ENCODE measurements at places on chromosomes 3 and 15. TPM values are rescaled to one million over a fixed set of nuclear protein-coding genes. Genes with fewer than 3 reads are reported as not detected.

DNA sequence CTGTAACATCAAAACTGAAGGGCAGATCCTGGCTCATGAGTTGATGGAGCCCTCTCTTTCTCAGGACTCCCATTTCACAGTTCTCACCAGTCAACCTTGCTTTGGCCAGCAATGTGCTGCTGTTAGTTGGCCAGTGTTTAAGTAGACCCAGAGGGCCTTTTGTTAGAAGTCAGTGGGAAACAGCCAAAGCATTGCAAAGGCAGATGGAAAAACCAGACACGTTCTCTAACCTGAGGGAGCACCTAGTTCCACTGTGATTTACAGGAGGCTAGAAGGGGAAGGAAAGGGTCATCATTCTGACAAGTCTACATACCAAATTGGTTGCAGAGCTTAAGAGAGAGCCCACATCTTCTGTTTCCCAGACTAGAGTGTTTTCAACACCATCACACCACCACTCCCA, 196.4 kb downstream of the OPA1 start:
- H3K4me3 ChIP-seq = no peak overlapping the region
- H3K27me3 ChIP-seq = peaks cover 43% of the 10 kb centered on the region
- H3K4me1 ChIP-seq = no peaks in the 10 kb centered on the region
- no peaks in the 10 kb centered on the region for H3K36me3 ChIP-seq
- H3K27ac ChIP-seq = no peak overlapping the region

DNA sequence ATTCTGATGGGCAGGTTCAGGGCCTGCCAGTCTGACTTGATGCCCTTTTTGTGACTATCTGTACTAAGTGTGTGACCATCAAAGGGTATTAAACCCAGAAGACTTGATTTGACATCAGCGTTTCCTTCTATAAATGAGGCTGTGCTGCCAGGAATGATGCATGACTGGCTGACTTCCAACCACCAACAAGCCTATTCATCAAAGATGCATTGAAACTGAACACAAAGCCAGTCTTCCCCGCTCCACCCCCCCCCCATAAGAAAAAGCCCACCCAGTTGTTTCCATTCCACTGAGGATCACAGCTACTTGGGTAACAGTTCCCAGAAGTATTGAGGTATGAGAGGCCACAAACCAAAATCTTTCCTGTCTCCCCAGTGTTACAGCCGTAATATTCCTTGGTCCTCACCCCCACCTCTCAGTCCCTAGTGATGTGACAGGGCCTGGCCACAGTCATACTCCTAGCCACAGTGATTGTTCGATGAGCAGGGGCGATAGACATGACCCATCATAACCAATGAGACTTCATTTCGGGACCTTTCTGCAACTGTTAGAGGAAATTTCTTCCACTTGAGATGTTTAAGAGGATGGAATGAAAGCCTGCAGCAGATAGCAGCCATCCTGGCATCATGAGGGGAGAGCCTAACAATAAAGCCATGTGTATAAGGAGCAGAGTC, 22.6 kb downstream of the SH3BP5 start:
- H3K4me1 ChIP-seq = peaks cover 67% of the 10 kb centered on the region
- peak; percentile 69 for DNase-seq
- no peaks in the 10 kb centered on the region for H3K27me3 ChIP-seq
- H3K27ac ChIP-seq = peak overlapping the region; percentile 92
- peak overlapping the region; percentile 54 for H3K4me3 ChIP-seq

GRCh38 chr3:8727605-8728512, 5.7 kb upstream of the CAV3 start:
- no peak for DNase-seq
- H3K27ac ChIP-seq = no peak overlapping the region
- H3K27me3 ChIP-seq = peaks cover 2% of the 10 kb centered on the region
- no peaks in the 10 kb centered on the region for H3K4me1 ChIP-seq

DNA sequence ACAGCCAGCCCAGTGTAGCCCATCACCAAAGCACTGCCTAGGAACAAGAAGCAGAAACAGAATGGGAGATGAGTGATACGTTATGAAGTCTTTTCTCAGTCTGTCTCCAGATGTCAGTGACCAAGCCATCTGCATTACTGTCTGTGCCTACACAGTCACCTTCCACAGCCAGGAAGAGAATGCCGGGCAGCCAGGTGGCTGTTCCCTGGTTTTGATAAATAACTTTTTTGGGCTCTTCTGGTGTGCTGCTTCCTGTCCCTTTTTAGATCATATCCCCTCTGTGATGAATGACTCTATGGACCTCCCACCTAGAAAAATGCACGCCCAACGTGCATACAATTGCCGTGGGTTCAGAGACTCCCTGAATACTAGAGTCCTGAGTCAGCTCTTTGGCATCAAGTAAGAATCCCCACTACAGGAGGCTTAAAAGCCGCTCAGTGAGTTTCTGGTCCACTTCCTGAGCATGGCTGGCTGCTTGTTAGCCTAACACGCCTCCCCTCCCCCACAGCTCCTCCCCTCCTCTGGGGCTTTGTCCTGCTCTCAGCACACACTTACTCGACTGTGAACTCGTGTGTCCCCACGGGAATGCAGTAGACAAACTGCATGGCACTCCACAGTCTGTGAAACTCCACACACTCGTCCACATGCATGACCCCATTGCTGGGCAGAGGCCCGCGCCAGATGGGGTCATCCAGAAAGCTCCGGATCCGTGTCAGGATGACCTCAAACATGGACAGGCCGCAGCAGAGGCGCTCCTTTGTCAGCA, 34.7 kb downstream of the NIPA2 start:
- no peak for DNase-seq
- H3K4me3 ChIP-seq = no peak overlapping the region
- no peaks in the 10 kb centered on the region for H3K4me1 ChIP-seq

DNA sequence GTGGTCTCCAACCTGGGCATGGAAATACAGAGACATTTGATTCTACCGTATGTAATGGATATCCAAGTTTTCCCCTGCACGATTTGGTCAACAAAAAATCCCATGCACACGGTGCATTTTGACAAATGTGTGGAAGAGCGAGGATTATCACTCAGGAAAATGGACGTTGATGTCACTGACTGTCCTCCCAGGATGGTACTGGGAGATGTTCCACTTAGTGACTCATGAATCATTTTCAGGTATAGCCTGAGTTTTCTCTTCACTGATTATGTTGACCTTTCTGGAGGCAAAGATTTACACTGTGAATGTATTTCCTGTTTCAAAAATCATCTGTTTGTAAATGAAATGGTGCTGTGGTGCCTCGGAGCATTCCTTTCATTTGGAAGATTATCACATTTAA, 596.7 kb upstream of the ADAMTS9 start:
- no peaks in the 10 kb centered on the region for H3K36me3 ChIP-seq
- no peak for DNase-seq
- H3K4me1 ChIP-seq = no peaks in the 10 kb centered on the region
- no peak overlapping the region for H3K27ac ChIP-seq
- H3K4me3 ChIP-seq = no peak overlapping the region
- no peaks in the 10 kb centered on the region for H3K27me3 ChIP-seq

- H3K27ac ChIP-seq = peak overlapping the region; percentile 94
- DNase-seq = peak; percentile 69
- H3K4me3 ChIP-seq = peak overlapping the region; percentile 90
- peaks cover 57% of the 10 kb centered on the region for H3K4me1 ChIP-seq
- H3K36me3 ChIP-seq = peaks cover 34% of the 10 kb centered on the region
- H3K27me3 ChIP-seq = no peaks in the 10 kb centered on the region
Observed at GRCh38 chr3:49020330-49021212, 1.4 kb upstream of the NDUFAF3 start.

DNA sequence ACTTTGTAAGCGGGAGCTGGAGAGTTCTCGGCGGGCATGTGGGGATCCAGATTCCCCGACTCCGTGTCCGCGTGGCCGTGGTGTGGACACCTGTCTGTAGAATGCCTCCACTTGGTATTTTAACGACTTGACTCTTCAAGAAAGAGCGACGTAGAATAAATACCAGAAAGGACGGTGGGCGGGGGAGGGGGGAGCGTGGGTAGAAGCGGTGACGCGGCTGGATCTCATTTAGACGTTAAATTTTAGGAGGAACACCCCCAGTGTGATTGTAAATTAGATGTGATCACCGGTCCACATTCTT, 620 bp upstream of the PYGO1 start:
- H3K27me3 ChIP-seq = peaks cover 41% of the 10 kb centered on the region
- no peaks in the 10 kb centered on the region for H3K36me3 ChIP-seq
- H3K27ac ChIP-seq = no peak overlapping the region
- H3K4me1 ChIP-seq = peaks cover 2% of the 10 kb centered on the region

GRCh38 chr3:171525437-171525836, 65.2 kb upstream of the TNIK start:
- no peaks in the 10 kb centered on the region for H3K36me3 ChIP-seq
- H3K4me1 ChIP-seq = peaks cover 5% of the 10 kb centered on the region
- DNase-seq = no peak
- H3K4me3 ChIP-seq = no peak overlapping the region

DNA sequence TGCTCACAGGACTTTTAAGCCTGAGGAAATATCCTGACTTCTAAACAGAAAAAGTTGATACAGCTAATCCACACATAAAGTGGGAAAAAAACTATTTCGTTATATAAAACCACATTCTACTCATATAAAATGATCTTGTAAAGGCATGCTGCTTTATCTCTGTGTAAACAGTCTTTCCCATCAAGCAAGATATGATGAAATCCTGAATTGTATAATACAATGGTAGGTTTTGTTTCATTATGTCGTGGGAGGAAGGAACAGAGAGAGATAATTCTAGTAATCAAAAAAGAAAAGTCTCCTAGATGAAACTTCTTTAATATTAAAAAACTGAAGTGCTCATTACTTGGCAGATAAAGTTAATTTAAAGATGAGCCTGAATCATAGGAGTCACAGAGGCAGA, 92.6 kb upstream of the SNTN start:
- no peak for DNase-seq
- no peak overlapping the region for H3K27ac ChIP-seq

The PRSS50 gene
- not detected for total RNA-seq

The SEC11A gene
- total RNA-seq = 122 TPM

The GOLGA8T gene
- 0.77 TPM for total RNA-seq

The CNTN3 gene
- total RNA-seq = not detected

The CRYBG3 gene
- total RNA-seq = 6.1 TPM

The ACY1 gene
- total RNA-seq = 18.1 TPM

All from activated CD8-positive, alpha-beta memory T cell treated with anti-CD3 and anti-CD28 coated beads, Interleukin-2, amount 10 ng/mL, durations not matched to agents 7 days and 5 days (primary cell).